Adrenal gland (tissue), 19 donors: ENCODE measurements at places on chromosomes 5 and 9. TPM values are rescaled to one million over a fixed set of nuclear protein-coding genes. Genes with fewer than 3 reads are reported as not detected.
A peak's percentile ranks its signal among the peaks of the same experiment; 100 is the strongest.

CBY3 gene
- not detected for total RNA-seq

PCDHGC3 gene
- 69.1 TPM for total RNA-seq

CD274 gene
- 1.1 TPM for total RNA-seq

PCDHGA1 gene
- total RNA-seq = 0.28 TPM

MAP1B gene
- total RNA-seq = 98.2 TPM

IFNA13 gene
- total RNA-seq = not detected

SPINK7 gene
- total RNA-seq = not detected

SLC35A4 gene
- total RNA-seq = 73.8 TPM

PRRX2 gene
- 1.7 TPM for total RNA-seq

DNA sequence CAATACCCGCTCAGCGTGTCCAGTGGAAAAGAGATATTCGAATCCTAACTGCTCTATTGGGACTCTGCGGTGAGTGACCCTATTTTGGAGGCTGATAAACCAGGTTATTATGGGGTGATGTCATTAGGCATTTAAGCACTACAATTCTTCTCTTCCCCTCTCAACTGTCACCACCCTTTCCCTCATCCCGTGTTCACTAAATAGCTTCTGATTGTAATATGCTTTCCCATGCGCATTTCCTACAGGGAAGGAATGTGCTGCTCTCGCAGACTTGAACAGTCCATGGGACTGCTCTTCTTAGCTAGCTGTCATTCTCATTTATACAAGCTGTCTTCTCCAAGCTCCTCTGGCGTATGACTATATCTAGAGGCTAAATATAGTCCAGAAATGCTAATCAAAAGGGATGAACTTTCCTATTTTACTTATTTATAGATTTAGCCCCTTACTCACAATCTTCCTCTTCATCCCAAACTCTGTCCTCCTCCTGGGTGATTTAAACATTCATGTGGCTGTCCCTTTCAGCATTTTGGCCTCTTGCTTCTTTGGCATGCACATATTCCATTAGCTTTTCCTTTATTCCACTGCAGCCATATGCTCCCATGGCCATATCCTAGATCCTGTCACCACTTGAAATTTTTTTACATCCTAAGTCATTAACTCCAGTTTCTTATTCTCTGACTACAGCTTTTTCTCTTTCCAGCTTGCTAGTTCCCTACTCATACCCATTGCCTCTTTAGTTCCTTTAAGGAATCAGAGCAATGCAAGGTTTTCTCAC lies 39.6 kb upstream of the CSNK1G3 start:
- H3K27ac ChIP-seq = no peak overlapping the region
- H3K36me3 ChIP-seq = no peaks in the 10 kb centered on the region
- H3K4me1 ChIP-seq = no peaks in the 10 kb centered on the region
- no peaks in the 10 kb centered on the region for H3K27me3 ChIP-seq

DNA sequence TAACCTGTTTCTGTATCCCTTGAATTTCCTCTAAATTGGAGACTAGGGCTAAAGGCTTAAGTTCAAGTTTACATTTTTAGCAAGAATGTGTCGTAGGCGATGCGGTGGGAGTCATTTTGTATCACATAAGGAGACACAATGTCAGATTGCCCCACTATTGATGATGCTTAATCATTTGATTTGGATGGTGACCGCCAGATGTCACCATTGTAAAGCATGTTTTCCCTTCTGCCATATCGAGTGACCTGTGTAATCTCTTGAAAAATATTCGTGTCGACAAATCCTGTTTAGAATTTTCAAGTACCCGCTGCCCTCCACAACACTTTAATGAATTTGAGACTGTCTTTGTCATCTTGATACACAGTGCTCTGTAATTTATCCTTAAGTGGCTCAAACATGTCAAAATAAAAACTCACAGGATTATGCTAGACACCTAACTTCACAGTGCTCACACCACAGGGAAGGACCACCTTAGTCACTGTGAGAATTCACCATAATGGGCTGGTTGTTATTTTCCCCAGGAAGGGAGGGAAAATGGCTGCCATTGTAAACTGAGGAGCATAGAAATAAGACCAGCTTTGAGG lies 34.5 kb upstream of the SLC46A2 start:
- H3K27me3 ChIP-seq = no peaks in the 10 kb centered on the region
- no peaks in the 10 kb centered on the region for H3K4me1 ChIP-seq
- DNase-seq = no peak
- no peaks in the 10 kb centered on the region for H3K36me3 ChIP-seq
- H3K27ac ChIP-seq = no peak overlapping the region
- H3K4me3 ChIP-seq = no peak overlapping the region

- no peaks in the 10 kb centered on the region for H3K36me3 ChIP-seq
- no peak for DNase-seq
- H3K4me1 ChIP-seq = no peaks in the 10 kb centered on the region
- H3K27me3 ChIP-seq = no peaks in the 10 kb centered on the region
- H3K4me3 ChIP-seq = no peak overlapping the region
These were observed 33.6 kb upstream of the COL5A1 start for GRCh38 chr9:134607971-134608370.

DNA sequence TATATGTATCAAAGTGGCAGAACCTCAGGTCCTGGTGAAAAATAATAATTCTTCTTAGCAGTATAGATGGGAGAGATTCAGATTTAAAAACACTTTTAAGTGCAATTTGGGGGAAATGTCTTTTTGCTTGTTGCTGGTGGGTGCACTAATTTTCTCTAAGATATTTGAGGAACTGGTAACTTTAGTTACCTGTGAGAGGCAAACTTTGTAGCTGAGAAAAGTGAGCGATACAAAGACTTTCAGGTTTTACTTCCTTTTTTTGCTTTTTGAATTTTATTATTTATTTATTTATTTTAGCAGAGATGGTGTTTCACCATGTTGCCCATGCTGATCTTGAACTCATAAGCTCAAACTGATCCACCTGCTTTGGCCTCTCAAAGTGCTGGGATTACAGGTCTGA lies 303.1 kb upstream of the PTGER4 start:
- no peaks in the 10 kb centered on the region for H3K27me3 ChIP-seq
- H3K27ac ChIP-seq = no peak overlapping the region
- no peak overlapping the region for H3K4me3 ChIP-seq
- no peak for DNase-seq

- no peaks in the 10 kb centered on the region for H3K27me3 ChIP-seq
- H3K4me1 ChIP-seq = peaks cover 75% of the 10 kb centered on the region
- H3K36me3 ChIP-seq = no peaks in the 10 kb centered on the region
These were observed 39.6 kb downstream of the SH3PXD2B start for GRCh38 chr5:172414531-172415361.

- H3K4me3 ChIP-seq = no peak overlapping the region
- no peaks in the 10 kb centered on the region for H3K27me3 ChIP-seq
- no peaks in the 10 kb centered on the region for H3K4me1 ChIP-seq
- H3K36me3 ChIP-seq = no peaks in the 10 kb centered on the region
- no peak for DNase-seq
These were observed 212.2 kb downstream of the PCSK1 start for GRCh38 chr5:96220610-96221390.

DNA sequence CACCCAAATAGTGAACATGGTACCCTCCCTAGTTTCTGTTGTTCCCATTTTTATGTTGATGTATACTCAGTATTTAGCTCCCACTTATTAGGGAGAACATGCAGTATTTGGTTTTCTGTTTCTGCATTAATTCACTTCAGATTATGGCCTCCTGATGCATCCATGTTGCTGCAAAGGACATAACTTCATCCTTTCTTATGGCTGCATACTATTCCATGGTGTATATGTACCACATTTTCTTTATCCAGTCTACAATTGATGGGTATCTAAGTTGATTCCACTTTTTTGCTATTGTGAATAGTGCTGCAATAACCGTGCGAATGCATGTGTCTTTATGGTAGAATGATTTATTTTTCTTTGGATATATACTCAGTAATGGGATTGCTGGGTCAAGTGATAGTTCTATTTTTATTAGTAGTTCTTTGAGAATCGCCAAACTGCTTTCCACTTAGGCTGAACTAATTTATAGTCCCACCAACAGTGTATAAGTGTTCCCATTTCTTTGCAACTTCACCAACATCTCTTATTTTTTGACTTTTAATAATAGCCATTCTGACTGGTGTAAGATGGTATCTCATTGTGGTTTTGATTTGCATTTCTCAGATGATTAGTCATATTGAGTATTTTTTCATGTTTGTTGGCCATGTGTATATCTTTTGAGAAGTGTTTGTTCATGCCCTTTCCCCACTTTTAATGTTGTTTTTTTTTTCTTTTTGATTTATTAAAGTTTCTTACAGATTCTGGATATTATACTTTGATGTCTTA lies 79.6 kb downstream of the SMIM15 start:
- H3K4me1 ChIP-seq = no peaks in the 10 kb centered on the region
- H3K4me3 ChIP-seq = no peak overlapping the region
- no peak overlapping the region for H3K27ac ChIP-seq
- no peaks in the 10 kb centered on the region for H3K27me3 ChIP-seq
- H3K36me3 ChIP-seq = no peaks in the 10 kb centered on the region
- DNase-seq = no peak

- no peaks in the 10 kb centered on the region for H3K4me1 ChIP-seq
- H3K27ac ChIP-seq = no peak overlapping the region
- no peak for DNase-seq
- H3K36me3 ChIP-seq = no peaks in the 10 kb centered on the region
- no peaks in the 10 kb centered on the region for H3K27me3 ChIP-seq
- no peak overlapping the region for H3K4me3 ChIP-seq
These were observed 10.3 kb downstream of the FST start for GRCh38 chr5:53490747-53491146.

DNA sequence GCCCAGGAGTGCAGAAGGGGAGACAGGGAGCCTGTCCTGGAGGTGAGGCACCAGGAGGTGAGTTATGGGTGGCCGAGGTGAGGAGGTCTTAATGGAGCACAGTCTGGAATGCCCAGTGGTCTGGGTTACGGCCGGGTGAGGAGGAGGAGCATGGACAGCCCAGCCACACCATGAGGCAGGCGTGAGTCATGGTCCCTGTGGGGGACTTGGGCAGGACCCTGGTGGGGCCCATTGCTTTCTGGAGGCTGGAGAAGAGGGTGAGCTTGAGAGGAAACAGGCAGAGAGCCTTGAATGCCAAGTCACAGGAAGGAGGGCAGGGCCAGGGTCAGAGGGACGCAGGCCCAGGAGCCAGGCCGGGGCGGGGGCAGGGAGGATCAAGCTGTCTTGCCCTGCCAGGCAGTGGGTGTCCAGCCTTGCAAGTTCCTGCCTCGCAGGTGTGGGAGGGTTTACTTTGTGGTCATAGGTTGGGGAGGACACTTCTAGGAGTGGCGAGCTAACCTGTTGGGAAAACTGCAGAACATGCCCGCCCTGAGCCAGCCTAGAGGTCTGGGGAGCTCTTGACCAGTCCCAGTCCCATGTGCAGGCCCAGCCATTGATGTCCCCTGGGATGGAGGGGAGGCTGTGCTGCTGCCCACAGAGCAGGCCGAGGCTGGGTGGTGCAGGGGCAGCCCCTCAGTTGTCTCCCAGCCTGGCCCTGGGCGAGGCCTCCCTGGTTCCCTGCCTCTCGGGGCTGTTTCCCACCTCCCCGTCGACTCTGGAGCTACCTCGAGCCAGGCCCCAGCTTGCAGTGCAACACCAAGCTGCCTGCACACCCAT lies 2.8 kb downstream of the CACNA1B start:
- no peak for DNase-seq
- no peak overlapping the region for H3K27ac ChIP-seq
- H3K36me3 ChIP-seq = no peaks in the 10 kb centered on the region
- H3K27me3 ChIP-seq = peaks cover 28% of the 10 kb centered on the region
- peaks cover 5% of the 10 kb centered on the region for H3K4me1 ChIP-seq

GRCh38 chr5:17147617-17148016 lies 69.8 kb upstream of the BASP1 start:
- H3K4me1 ChIP-seq = no peaks in the 10 kb centered on the region
- H3K4me3 ChIP-seq = no peak overlapping the region
- H3K36me3 ChIP-seq = no peaks in the 10 kb centered on the region
- H3K27ac ChIP-seq = no peak overlapping the region
- no peak for DNase-seq

GRCh38 chr9:93830606-93831005 lies 124.5 kb downstream of the BARX1 start:
- no peak for DNase-seq
- H3K27ac ChIP-seq = no peak overlapping the region
- H3K27me3 ChIP-seq = peaks cover 13% of the 10 kb centered on the region
- H3K4me1 ChIP-seq = no peaks in the 10 kb centered on the region

DNA sequence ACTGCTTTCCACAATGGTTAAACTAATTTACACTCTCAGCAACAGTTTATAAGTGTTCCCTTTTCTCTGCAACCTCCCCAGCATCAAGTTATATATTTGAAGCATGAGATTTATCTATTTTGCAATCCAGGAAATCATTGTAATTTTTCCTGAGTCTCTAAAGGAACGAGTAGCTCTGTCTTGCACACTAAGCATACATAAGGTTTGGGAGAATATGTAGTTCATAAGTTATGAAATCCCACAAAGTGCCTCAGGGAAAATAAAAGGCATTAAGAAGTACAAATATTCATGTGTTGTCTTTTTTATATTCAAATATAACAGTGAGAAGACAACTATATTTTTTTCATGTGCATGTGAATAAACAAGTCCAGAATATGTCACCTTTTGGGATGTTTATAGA lies 377.1 kb upstream of the RORB start:
- no peaks in the 10 kb centered on the region for H3K36me3 ChIP-seq
- DNase-seq = no peak
- H3K27ac ChIP-seq = no peak overlapping the region
- H3K4me3 ChIP-seq = no peak overlapping the region
- H3K27me3 ChIP-seq = no peaks in the 10 kb centered on the region

- H3K4me3 ChIP-seq = no peak overlapping the region
- H3K36me3 ChIP-seq = no peaks in the 10 kb centered on the region
- H3K27ac ChIP-seq = no peak overlapping the region
- no peaks in the 10 kb centered on the region for H3K27me3 ChIP-seq
These were observed 37.3 kb upstream of the WWC1 start for GRCh38 chr5:168254013-168254693.

- H3K27me3 ChIP-seq = peaks cover 10% of the 10 kb centered on the region
- no peak overlapping the region for H3K4me3 ChIP-seq
- H3K4me1 ChIP-seq = peaks cover 9% of the 10 kb centered on the region
- peak; percentile 23 for DNase-seq
These were observed 3.2 kb downstream of the PAPPA start for GRCh38 chr9:116156621-116157314.

- no peaks in the 10 kb centered on the region for H3K27me3 ChIP-seq
- no peaks in the 10 kb centered on the region for H3K4me1 ChIP-seq
- no peak for DNase-seq
- no peaks in the 10 kb centered on the region for H3K36me3 ChIP-seq
These were observed 257.4 kb upstream of the TRPC7 start for GRCh38 chr5:136622747-136623146.

DNA sequence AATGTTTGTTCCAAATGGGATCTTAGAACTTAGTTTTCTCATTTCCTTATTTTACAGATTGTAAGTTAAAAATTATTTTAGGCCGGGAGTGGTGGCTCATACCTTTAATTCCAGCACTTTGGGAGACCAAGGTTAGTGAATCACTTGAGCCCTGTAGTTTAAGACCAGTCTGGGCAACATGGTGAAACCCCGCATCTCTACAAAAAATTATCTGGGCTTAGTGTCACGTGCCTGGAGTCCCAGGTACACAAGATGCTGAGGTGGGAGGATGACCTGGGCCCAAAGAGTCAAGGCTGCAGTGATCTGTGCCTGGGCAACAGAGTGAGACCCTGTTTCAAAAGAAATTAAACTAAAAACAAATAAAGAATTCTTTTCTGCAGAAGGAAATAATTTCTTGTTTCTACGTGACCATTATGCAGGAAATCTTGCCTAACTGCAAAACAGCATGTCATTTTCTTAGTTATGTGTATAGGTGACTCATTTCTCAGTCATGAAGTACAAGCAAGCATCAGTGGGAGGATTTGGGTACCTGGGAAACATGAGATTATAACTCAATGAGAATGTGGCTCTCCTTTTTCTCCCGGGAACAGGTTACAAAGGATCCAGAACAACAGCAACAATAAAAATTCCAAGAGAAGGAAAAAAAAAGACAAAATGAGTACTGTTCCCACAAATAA lies 375.1 kb upstream of the ST8SIA4 start:
- no peaks in the 10 kb centered on the region for H3K27me3 ChIP-seq
- H3K4me3 ChIP-seq = no peak overlapping the region
- no peaks in the 10 kb centered on the region for H3K36me3 ChIP-seq
- no peak for DNase-seq
- H3K4me1 ChIP-seq = no peaks in the 10 kb centered on the region
